ENCODE measurements at places on chromosomes 2 and 18. TPM values are rescaled to one million over a fixed set of nuclear protein-coding genes. Genes with fewer than 3 reads are reported as not detected.

- H3K4me1 ChIP-seq, result no peaks in the 10 kb centered on the region
- DNase-seq, result no peak
- no peak overlapping the region for H3K27ac ChIP-seq
- H3K36me3 ChIP-seq, result no peaks in the 10 kb centered on the region
These were observed 23.3 kb downstream of the TRABD2A start for GRCh38 chr2:84857566-84857965.

DNA sequence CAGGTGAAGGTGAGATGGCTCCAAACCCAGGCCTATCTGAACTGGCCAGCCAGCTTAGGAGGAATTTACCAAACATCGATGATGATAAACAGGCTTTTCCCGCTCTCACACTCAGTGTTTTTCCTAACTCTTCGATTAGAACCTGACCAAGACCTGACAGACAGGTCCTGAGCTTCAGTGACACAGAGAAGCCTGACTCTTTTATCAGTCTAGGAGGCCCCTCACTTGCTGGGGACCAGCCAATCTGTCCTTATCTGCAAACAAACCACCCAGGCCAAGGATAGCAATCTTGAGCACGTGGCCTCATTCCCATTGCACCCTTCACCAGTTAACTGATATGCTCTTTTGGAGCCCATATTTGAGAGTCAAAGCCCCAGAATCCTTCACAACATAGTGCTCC, 1.9 kb upstream of the ITSN2 start:
- no peaks in the 10 kb centered on the region for H3K36me3 ChIP-seq
- H3K4me3 ChIP-seq, result peak overlapping the region; percentile 72
- peak overlapping the region; percentile 58 for H3K27ac ChIP-seq
- H3K27me3 ChIP-seq, result peaks cover 12% of the 10 kb centered on the region
- peaks cover 14% of the 10 kb centered on the region for H3K4me1 ChIP-seq

- H3K36me3 ChIP-seq, result no peaks in the 10 kb centered on the region
- DNase-seq, result no peak
- H3K27me3 ChIP-seq, result no peaks in the 10 kb centered on the region
- no peak overlapping the region for H3K27ac ChIP-seq
- H3K4me3 ChIP-seq, result no peak overlapping the region
These were observed 137.6 kb upstream of the HNMT start for GRCh38 chr2:137826373-137827372.

The POTEJ gene
- not detected for total RNA-seq

DNA sequence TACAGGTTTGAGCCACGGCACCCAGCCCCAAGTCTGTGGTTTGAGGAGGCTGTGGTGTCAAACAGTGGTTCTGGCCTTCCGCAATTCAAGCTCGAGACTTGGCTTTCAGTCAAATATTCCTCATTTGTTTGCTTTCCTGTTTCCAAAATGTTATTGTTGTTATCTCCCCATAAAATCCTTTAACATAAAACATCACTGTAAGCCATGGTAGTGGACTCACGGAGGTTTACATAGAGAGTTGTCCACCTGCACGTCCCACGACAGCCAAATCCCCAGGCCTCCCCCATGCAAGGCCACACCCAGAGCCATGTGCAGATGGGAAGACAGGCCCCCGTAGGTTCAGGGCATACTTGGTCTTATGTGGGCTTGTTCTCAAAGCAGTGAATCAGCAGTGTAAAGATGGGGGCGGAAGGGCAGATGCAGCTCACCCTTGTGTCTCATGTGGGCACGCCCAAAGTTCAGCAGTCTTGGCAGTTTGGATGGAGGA, 18.9 kb upstream of the ST3GAL5 start:
- H3K27ac ChIP-seq, result no peak overlapping the region
- H3K4me1 ChIP-seq, result peaks cover 11% of the 10 kb centered on the region
- no peaks in the 10 kb centered on the region for H3K27me3 ChIP-seq
- no peak for DNase-seq
- H3K36me3 ChIP-seq, result no peaks in the 10 kb centered on the region
- H3K4me3 ChIP-seq, result no peak overlapping the region

GRCh38 chr2:67169417-67170140, 227.6 kb upstream of the ETAA1 start:
- no peak overlapping the region for H3K27ac ChIP-seq
- H3K4me1 ChIP-seq, result peaks cover 14% of the 10 kb centered on the region
- H3K4me3 ChIP-seq, result no peak overlapping the region
- peaks cover 3% of the 10 kb centered on the region for H3K27me3 ChIP-seq

The PDIA6 gene
- total RNA-seq, result 281 TPM

The NEU4 gene
- 0.19 TPM for total RNA-seq

DNA sequence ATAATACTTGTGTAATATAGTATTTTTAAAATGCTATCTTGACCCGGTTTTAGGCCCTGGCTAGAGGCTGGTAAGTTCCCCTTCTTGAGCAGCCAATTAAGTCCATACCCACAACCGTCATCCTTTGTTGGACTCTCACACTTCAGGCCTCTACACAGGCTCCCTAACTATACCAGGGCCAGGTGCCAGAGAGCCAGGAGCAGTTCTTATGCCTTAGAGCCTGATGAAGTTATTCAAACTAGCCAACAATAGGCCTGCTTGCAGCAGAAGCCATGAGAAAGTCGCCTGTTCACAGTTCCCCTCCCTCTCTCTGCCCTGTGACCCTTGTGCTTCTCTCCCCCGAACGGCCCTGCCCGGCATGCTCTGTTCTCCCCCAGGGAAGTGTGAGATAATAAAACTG, 454.2 kb upstream of the KLHL29 start:
- no peaks in the 10 kb centered on the region for H3K4me1 ChIP-seq
- peaks cover under 1% of the 10 kb centered on the region for H3K27me3 ChIP-seq
- H3K36me3 ChIP-seq, result no peaks in the 10 kb centered on the region
- H3K27ac ChIP-seq, result no peak overlapping the region
- DNase-seq, result no peak

The GAL3ST2 gene
- 0.19 TPM for total RNA-seq

GRCh38 chr2:159093497-159093896, 125.1 kb downstream of the TANC1 start:
- peaks cover 56% of the 10 kb centered on the region for H3K4me1 ChIP-seq
- peaks cover 23% of the 10 kb centered on the region for H3K36me3 ChIP-seq
- peak overlapping the region; percentile 21 for H3K4me3 ChIP-seq
- no peaks in the 10 kb centered on the region for H3K27me3 ChIP-seq

DNA sequence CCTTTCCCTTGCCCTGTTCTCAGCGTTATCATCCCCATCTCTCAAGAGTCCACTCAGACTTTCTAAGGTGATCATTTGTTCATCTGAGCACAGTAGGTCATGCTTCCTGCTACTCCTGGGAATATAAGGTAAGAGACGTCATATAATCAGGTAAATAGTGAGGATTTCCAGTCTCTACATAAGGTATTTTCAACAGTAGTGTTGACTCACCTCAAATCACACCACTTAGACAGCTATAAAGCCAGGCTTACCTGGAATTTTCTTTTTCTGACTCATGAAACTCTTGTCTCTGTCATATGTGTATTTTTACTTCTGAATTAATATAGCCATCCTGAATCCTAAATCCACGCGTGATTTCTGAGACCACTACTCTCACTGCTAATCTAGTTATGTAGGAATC, 443.2 kb downstream of the ARHGAP15 start:
- no peak overlapping the region for H3K4me3 ChIP-seq
- no peaks in the 10 kb centered on the region for H3K4me1 ChIP-seq
- no peak overlapping the region for H3K27ac ChIP-seq
- no peaks in the 10 kb centered on the region for H3K36me3 ChIP-seq

GRCh38 chr18:43160509-43160908, 45.0 kb upstream of the RIT2 start:
- no peaks in the 10 kb centered on the region for H3K4me1 ChIP-seq
- no peaks in the 10 kb centered on the region for H3K36me3 ChIP-seq
- DNase-seq, result no peak
- no peaks in the 10 kb centered on the region for H3K27me3 ChIP-seq
- no peak overlapping the region for H3K4me3 ChIP-seq

The SPAG16 gene
- total RNA-seq, result 70.6 TPM

The HSPD1 gene
- 375 TPM for total RNA-seq

The C2orf81 gene
- 10.4 TPM for total RNA-seq

GRCh38 chr18:50697509-50697908, 122.3 kb downstream of the MRO start:
- no peaks in the 10 kb centered on the region for H3K36me3 ChIP-seq
- H3K27ac ChIP-seq, result no peak overlapping the region
- no peak overlapping the region for H3K4me3 ChIP-seq

The TRABD2A gene
- 3.3 TPM for total RNA-seq

- DNase-seq, result no peak
- no peak overlapping the region for H3K27ac ChIP-seq
- H3K36me3 ChIP-seq, result peaks cover 15% of the 10 kb centered on the region
- H3K27me3 ChIP-seq, result no peaks in the 10 kb centered on the region
These were observed 84.5 kb downstream of the RAPH1 start for GRCh38 chr2:203450561-203450960.

The KIF5C gene
- 38.9 TPM for total RNA-seq

DNA sequence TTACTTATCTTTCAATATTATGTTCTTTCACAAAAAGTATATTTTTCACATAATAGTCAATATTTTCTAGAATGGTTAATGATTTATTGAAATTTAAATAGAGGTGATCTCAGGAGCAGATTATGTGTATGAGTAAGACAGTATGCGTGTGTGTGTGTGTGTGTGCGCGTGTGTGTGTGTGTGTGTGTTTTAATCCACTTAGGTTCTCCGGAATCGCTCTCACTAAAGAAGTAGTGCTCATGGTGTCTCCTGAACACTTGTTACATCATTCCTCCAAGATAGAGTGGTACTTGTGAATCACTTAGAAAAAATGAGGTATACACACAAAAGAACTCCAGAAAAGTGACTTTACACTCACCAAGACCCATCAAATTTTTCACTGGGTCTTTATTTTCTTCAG, 91.0 kb upstream of the KCNH7 start:
- H3K4me1 ChIP-seq, result no peaks in the 10 kb centered on the region

The SRD5A2 gene
- not detected for total RNA-seq

DNA sequence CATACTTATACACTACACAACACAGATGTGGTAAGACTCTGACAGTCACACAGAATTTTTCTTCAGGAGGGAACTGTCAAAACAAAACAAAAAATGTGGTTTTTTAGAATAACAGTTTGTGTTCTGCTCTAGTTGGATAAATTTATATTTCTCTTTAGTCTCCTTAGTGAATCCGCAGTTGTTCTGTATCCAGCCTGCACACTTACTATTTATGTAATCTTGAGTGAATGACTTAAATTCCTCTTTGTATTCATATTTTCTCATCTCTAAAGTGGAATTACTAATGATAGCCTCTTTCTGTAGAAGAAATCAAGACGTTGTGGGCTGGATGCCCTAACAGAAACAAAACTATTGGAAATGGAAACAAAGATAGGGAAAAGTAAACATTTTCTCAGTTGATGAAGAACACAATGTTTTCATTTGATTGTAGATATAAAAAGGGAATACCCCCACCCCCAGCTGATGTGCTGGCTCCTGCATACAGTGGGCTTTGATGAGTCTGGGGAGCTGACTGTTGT, 375.2 kb downstream of the TRIB2 start:
- H3K4me1 ChIP-seq, result no peaks in the 10 kb centered on the region
- no peak overlapping the region for H3K27ac ChIP-seq
- no peak overlapping the region for H3K4me3 ChIP-seq

The MITD1 gene
- total RNA-seq, result 30.0 TPM

The KLHL30 gene
- total RNA-seq, result 0.07 TPM

The KCNE4 gene
- 2.5 TPM for total RNA-seq

Data from type B pancreatic cell (in vitro differentiated cells).